ENCODE measurements at places on chromosomes 2 and 18.

DNA sequence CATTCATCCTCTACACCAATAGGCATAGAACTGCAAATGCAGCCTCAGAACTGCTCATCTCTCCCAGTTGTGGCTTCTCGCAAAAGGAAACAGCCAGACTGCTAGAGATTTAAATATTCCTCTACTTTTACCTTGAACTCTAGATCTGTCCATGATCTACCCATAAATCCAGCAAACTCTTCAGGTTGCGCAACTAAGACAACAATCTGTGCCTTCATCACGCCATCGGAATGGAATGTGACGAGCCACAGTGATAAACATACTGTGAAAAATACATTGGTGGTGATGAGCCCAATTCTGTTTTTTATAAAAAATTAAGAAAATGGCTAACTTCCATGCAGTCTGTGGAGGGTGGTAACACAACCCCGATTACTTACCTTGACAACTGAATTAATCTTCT, 626.7 kb downstream of the LRRTM4 start:
- no peak for DNase-seq

- no peak for DNase-seq
Measured at GRCh38 chr2:120802867-120803484, 67.3 kb downstream of the GLI2 start.

- DNase-seq = no peak
Measured at GRCh38 chr18:3715231-3716080, 265.5 kb downstream of the TGIF1 start.

DNA sequence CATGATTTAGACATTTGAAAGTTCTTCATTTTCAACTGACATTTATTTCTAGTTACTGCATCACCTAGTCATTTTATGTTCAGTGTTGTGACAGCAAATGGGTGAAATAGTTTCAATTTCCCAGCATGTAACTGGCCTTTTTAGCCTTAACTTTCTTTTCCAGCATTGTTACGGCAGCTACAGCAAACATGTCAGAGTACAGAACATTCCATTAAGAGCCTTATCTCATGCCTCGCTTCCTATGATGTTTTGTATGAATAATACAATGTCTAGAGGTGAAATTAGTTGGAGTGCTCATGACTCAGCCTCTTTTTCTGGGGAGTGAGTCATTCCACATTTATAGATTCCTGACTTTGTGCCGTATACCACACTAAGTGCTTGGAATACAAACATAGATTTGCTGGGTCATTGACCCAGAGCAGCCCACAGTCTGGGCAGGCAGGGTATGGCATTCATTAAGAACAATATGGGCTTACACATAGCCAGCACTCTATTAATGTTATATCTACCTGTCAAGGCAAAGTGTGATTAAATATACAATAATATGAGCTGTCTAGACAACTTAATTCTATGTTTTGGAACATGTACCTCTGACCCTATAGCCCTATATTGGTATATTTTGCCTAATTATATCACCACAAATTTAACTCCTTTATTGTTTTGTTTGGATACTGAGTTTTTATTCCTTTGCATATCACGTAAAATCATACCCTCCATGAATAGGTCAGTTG, 72.2 kb downstream of the MAP2 start:
- no peak for DNase-seq

DNA sequence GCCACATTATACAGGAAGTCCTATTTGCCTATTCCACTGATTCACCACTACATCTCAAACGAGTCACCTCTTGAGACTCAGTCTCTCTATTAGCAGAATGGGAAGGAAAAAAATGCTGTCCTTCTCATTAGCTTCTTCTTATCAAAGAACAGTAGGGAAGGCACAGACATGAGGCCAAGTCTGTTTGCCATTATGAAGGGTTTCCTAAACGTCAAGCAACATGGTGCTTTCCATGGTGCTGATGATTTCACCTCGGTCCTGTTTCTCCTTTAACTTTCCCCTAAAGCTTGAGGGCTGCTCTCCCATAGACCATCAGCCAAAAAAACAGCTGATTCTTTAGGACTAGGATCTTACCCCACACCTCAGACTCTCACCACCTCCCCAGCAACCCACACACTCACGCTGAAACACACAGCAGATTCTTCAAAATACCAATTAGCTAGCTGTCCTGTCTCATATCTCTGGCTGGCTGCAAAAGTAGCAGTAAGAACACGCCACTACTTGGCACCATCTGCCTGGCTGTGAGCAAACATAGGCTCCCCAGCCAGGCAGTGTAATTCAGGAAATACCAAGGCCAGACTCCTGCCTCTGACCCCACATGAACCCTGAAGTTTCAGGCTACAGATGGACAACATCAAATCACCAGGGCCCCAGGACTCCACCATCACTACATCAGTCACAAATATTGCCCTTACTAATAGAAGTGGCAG, 30.5 kb downstream of the GALNT14 start:
- DNase-seq = no peak

- no peak for DNase-seq
Measured at GRCh38 chr2:74728842-74729241, 74.8 kb downstream of the SEMA4F start.

GRCh38 chr2:60570251-60570650, 16.8 kb upstream of the BCL11A start:
- DNase-seq = no peak

DNA sequence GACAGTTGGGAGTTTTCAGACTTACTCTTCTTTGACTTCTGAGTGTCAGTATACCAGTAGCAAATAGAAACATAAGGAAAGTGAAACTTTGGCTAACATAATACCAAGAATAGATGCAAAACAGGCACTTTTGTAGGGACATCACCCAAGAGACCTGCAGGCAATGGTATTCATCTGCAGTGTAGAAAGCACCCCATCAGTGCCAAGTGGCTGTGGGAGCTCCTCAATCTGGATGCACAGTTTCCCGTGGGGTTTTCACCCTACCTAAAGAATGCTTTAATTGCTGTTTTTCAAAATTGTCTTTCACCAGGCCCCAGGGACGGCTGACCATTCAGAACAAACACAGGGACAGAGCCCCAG, 96.6 kb upstream of the GPR45 start:
- no peak for DNase-seq

DNA sequence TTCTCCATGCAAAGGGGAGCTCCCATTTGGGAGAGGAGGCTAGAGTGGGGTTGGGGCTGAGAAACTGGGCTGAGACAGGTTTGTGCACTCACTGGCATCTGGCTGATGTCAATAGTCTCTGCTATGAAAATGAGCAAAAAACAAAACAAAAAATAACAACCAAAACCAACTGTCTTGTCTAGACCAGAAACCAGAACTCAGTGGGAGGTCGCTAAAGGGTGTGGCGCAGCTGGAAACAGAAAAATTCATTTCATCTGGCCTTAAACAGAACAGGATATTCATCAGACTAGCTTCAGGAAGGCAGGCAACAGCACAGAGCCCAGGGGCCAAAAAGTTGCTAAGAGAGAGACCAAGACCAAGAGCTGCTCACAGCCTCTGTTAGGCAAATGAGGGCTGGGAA, 126.1 kb downstream of the THNSL2 start:
- DNase-seq = no peak

DNA sequence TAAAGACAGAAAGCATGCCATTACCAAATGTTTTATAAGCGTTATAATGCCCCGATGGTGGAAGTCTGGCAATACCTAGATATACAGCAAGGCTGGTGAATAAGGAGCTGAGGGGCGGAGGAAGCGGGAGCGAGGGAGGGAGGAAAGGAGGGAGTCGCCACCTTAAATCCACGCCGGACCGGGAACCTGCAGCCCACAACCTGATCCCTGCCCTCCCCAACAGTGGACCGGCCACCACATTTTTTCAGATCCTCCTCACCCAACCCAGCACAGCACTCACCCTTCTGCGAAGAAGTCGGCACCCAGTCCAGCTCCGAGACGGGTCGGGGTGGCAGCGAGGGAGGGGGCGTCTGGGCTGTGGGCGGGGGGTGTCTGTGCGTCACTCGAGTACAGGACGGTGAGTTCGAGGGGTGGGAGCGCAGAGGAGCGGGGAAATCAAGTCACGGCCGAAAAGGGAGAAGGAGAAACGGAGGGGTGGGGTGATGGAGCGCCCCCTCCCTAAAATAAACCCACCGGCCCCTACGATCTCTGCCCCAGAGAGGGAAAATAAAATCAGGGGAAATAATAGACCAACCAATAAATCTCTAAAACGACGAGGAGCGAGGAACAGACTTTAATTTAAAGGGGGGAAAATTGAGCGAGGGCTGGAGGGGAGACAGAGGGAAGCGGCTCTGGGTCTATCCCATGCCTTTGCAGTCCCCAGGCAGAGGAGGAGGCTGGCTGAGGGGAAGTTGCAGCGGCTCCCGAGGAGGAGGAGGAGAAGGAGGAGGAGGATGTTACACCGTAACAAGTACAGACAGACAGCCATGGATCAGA, 96.5 kb upstream of the SERTAD2 start:
- DNase-seq = peak; percentile 29

- DNase-seq = no peak
Measured at GRCh38 chr18:809985-810642, 1.9 kb downstream of the YES1 start.

DNA sequence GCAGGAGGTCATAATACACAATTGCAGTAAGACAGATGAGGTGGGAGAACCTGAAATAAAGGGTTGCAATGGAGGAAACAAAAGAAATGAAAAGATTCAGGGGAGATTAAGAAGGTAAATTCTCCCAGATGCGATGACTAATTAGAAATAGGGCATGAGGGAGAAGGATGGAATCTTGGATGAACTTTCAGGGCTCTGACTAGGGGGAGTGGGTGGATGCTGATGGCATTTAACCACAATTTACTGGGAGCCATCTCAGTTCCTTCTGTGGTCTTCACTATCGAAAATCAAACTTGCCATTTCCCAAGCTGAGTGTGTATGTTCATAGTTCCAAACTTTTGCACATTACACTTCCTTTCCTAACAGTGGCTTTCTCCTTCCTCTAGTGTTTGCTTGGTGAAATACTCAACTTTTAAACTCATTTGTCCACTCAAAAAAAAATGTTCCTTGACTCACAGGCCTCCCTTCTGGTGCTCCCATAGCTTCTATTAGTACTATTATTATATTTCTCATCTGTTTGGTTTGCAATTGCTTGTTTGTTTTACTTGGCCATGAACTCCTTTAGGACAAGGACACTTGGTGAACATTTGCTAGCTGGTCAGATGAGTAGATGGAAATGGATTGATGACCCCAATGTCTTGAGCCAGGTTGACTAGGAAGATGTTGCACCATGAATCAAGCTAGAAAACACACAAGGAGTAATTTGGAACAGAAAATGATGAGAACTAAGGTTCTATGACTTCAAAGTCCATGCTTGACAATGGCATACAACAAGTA, 178.5 kb downstream of the DIS3L2 start:
- no peak for DNase-seq

DNA sequence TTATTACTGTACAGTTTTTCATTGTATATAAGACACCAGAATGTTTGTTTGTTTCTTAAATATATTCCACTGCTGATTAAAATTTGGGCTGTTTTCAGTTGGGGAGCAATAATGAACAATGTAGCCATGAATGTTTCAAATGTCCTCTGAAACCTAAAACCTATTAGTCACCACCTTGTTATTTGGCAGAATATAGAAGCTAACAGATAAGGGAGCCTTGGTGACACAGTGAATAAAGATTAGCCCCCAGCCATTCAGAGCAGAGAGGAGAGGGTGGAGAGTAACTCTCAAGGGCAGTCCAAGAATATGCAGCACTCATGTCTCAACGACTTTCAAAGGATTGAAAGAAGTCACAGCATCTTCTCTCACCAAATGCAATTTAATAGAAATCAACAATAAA, 43.1 kb upstream of the ATP8B1 start:
- DNase-seq = no peak

GRCh38 chr2:23649819-23650218, 264.8 kb downstream of the KLHL29 start:
- no peak for DNase-seq

DNA sequence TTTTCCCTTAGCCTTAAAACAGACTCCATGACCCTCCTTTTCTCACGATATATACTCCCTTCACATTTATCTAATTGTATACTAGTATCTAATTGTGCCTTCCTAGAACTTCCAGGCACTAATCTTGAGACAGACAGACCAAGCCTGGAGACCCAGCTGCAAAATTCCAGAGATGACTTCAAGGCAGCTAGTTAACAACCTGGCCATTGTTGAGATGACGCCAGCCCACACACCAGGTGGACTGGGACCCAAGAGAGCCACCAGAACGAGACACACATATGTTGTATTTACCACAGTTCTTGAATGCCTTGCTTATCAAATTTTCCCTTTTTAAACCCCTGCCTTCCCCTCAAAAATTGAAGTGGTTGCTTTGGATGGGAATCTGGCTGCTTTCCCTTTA, 48.9 kb upstream of the SELENOI start:
- DNase-seq = no peak

- DNase-seq = no peak
Measured at GRCh38 chr2:8652774-8653426, 29.0 kb upstream of the ID2 start.

GRCh38 chr2:132776287-132776686, 106.3 kb upstream of the LYPD1 start:
- no peak for DNase-seq

DNA sequence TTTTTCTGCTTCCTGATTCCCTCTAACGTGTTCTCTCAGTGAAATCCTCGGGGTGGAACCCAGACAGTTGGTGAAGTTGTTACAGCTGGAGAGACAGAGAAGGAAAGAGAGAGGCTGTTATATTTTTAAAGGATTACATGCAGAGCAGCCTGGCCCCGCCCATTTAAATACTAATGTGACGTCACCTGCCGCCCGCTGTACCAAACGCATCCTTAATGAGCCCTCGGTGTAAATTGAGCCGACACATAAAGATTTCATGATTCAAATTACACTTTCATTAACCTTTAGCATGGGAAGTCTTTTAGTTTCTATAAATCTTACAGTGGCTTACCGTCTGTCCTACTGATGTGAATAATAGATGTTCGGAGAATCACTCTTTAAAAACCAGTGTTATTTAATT, 164.0 kb upstream of the SIX3 start:
- DNase-seq = no peak

GRCh38 chr2:174035117-174035635, 70.0 kb upstream of the SP3 start:
- DNase-seq = no peak

All from progenitor cell of endocrine pancreas (in vitro differentiated cells).